Activated gamma-delta T cell treated with Interleukin-2 at 50 U/mL for 16 hours (primary cell): ENCODE measurements at places on chromosomes 11 and 22.
A peak's percentile ranks its signal among the peaks of the same experiment; 100 is the strongest.

DNA sequence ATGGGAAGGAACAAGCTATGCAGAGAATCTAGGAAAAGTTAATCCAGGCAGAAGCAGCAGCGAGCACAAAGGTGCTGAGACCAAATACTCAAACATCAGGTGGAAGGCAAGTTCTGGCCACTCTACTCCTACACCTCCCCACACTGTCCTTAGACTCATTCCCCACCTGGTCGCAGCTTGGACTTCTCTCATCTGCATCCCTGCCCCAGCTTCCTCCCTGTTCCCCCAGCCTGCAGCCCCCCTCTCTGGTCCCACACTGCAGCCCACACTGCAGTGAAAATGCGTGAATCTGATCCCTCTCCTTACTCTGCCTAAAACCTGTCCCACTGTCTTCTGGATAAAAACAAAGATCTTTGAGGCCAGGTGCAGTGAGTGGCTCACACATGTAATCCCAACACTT lies 9.1 kb downstream of the TPBGL start:
- no peak for DNase-seq

DNA sequence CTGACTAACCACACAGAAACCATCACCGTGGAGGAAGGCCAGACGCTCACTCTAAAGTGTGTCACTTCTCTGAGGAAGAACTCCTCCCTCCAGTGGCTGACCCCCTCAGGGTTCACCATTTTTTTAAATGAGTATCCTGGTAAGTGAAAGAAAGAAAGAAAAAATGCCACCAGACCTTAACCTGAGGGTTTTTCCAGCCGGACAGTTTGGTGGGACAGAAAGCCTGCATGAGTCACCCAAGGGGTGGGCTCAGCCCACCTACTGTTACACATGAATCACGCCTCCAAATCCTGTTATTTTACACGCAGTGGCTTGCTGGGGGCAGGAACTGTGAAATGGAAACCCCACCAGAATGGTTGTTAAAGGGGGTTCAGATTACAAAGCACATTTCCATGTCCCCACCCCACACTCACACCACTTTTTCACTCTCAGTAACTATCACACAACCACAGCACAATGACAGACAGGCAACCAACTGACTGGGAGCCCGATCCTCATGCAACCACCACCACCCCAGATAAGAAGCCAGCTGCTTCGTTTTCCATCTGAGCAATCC lies 11.9 kb downstream of the CRTAM start:
- peak; percentile 34 for DNase-seq

DNA sequence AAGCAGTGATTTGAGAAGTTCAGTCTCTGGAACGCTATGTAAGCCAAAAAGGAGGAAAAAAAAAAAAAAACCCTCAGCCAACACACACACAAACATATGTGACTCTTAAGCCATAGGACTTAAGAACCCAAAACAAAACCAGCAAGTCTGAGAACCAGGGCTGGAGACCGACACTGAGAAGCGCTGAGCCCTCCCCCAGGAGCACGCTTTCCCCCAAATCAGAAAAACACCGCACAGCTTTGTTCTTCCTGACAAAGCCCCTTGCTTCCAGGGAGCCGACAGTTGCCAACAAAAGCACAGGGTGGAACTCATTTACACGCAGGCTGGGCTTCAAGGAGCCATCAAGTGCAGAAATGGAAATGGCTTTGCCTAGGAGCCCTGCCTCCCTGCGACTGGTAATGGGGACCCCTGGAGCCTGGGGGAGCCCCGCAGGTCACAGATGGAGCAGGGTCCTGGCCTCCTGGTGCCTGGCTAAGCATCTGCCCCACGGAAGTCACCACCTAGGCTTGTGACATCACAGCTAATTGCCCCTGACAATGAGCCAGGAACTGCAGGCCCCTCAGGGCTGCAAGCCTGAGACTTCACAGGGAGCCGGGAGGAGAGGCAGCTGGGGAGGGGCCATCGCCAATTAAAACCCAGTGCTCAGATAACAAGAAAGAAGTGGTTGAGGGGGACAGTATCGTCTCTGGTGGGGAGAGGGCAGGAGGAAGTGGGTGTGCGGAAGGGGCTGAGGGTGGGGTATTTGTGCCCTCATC lies 66.9 kb downstream of the NFAM1 start:
- no peak for DNase-seq

DNA sequence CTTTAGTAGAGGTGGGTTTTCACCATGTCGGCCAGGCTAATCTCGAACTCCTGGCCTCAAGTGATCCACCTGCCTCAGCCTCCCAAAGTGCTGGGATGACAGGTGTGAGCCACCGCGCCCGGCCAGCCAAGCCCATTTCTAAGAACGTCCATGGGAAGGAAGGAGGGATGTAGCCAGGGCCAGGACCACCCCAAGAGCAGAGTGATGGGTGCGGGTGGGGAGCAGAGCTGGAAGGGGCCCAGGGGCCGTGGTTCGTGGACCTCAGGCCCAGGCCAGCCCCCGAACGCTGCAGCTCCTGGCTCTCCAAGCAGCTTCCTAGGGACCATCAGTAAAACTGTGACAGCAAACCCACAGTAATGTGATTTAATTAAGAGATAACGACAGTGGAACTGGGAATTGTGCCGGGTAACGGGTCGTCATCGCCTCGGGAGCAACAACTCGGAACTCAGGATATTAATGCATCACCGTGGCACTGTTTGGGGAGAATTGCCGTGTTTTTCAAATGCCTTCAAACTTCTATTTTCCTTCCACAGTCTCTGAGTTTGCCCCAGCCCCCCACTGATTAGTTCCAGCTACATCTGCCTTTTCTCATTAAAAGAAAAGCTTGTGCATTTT lies 74.3 kb downstream of the BRD1 start:
- DNase-seq: no peak

- no peak for DNase-seq
Observed at GRCh38 chr22:49691256-49691655, 136.4 kb downstream of the BRD1 start.

DNA sequence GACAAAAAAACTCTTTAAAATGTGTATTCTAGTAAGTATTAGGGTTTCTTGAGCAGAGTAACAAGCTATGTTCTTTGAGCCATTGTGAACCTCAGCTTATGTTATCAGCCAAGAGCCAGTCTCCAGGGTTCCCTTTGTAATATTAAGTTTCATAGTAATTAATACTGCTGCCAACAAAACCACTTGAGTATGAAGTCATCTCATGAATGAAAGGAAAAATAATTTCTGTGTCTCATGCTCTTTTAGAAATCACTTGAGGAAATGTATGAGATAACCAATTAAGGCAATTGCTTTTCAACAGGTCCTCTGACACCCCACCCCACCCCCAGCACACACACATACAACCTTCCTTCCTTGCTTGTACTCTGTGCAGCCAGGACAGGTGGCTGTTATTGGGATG lies 59.9 kb downstream of the BBOX1 start:
- no peak for DNase-seq

DNA sequence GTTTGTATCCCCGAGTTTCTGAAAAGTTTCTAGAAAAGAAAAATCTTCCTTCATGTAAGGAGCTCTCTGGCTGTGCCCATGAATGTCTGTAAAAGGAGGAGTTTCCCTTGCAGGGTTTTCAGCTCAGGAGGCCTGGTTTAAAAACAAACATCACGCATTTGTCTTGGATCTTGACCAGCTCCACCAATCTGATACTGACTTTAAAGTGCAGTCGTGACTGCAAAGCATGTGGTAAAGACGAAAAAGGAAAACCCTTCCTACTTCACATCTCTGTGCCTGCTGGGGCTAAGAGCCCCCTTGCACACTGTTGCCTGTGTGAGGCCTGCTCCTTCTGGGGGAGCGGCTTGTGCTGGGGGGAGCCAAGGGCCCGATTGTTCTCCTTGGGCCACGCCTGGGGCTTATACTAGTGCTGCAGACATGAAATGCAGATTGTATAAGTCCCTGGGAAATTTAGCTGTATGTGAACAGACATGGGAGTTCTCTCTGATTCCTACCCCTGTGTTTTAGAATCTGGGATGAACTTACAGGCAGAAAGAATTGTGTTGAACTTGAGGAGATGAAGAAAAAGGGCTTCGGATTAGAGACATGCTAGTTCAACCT lies 62.1 kb downstream of the ADAMTS15 start:
- no peak for DNase-seq

- no peak for DNase-seq
Observed at GRCh38 chr11:69821511-69822040, 2.4 kb upstream of the FGF3 start.

GRCh38 chr11:3186166-3186953 lies 21.2 kb upstream of the OSBPL5 start:
- no peak for DNase-seq

GRCh38 chr22:23626286-23626975 lies 5.7 kb downstream of the DRICH1 start:
- DNase-seq: no peak
